ENCODE measurements at places on chromosomes 11 and 22.

DNA sequence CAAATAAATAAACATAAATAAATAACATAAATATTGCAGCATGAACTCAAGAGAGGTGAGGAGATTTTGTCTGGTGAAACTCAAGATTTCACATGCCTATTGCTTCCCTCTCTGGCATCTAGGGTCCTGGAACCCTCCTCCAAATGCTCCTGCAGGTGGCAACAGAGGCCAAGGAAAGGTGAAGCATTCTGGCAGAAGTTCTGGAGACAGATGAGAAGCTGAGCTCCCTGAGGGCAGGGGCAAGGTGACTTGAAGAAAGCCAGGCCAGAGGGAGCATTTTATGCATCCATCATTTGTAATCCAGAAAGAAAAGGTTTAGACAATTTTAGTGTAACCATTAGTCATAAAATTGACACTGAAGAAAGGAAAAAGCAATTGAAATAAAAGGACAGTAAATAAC, 64.9 kb downstream of the ENDOD1 start:
- DNase-seq, result peak; percentile 53

GRCh38 chr22:37913233-37913721, 7.2 kb downstream of the MICALL1 start:
- no peak for DNase-seq

DNA sequence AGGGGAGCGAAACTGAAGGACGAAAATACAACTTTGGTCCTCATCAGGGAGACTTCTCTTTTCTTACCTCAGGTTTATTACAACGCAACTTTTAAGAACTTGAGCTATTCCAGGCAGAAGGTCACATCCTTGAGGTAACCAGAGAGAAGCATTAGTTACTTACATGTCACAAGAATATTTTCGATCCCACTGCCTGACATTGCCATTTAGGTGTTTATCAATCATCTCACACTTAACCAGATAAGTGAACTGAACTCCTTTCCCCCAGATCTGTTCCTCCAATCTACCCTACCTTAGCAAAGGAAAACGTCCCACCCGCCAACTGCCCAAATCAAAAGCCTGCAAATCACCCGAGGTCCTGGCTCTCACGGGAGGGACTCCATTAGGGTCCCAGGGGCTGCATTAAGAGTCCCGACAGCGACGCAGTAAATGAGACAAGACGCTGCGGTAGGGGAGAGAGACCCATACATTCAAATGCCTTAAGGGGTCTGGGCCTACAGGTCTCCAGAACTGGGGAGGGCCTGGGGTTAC, 734 bp downstream of the ZNF280B start:
- no peak for DNase-seq

DNA sequence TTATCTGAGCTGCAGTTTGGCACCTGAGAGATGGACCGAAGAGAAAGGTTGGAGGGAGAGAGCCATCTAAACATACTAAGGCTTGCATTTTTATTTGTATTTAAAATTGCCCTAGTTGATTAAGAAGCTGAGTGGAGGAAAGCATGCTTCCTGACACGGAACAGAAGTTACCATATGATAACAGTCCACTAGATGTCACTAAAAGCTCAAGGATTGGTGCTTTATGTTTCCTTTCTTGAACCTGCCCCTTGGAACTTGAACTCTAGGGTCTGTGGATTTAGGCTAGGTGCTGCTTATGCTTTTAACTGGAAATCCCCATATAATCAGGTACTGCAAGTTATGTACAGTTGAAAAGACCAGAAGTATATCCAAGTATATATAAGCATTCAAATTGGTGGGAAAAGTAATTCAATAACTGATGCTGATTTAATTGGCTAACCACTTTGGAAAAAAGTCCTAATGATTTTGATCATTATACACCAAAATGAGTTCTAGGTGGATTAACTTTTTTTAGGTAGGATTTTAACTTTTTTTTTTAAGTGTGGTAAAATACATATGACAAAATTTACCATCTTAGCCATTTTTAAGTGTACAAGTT, 9.5 kb downstream of the RBMXL2 start:
- DNase-seq, result no peak

- DNase-seq, result peak; percentile 27
Observed at GRCh38 chr22:17121233-17122195, at the start of gene TMEM121B. Gene TMEM121B (minus strand): TSS chr22:17121360. CDS start chr22:17121127, 233 bp downstream.

DNA sequence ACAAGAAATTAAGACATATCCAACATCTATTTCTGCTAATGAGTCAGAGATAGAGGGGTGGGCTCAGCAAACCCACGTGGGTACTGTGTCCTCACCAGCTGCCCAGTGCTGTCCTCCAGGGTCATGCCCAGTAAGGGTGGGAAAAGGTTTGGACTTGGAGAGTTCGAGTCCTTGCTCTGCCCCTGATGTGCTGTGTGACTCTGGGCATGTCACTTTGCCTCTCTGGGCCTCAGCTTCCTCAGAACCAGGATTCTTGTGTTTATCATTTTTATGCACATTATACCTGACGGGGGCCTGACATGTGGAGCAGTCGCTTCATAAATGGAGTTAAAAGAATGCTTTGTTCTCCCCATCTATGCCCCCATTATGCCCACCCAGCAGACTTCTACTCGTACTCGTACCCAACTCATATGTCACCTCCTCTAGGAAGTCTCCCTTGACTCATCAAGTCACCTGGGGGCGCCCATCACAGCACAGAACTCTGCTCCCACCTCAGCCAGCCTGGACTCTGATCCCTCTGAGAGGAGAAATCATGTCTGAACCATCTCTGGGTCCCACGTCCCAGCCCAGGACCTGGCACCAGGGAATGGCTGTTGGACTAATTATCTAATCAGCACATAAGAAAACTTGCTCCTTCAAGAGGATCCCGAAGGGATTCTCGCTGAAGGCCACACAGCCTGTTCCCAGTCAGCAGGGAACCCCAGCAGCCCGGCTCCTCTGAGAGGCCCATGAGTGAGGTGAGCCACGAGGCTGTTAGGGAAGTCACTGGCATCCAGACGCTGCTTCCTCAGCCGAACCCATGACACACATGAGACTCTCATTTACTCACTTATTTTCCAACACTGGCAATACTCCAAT, 38.7 kb upstream of the TSKU start:
- no peak for DNase-seq

DNA sequence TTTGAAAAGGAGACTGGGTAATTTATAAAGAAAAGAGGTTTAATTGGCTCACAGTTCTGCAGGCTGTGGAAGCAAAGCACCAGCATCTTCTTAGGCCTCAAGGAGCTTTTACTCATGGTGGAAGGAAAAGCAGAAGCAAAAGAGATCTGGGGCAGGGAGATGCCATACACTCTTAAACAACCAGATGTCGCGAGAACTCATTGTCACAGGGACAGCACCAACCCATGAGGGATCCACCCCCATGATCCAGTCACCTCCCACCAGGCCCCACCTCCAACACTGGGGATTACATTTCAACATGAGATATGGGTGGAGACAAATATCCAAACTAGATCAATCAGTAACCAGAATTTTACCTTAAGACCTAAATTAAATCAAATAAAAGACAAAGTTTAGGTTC, 87.2 kb downstream of the C11orf91 start:
- DNase-seq, result no peak

DNA sequence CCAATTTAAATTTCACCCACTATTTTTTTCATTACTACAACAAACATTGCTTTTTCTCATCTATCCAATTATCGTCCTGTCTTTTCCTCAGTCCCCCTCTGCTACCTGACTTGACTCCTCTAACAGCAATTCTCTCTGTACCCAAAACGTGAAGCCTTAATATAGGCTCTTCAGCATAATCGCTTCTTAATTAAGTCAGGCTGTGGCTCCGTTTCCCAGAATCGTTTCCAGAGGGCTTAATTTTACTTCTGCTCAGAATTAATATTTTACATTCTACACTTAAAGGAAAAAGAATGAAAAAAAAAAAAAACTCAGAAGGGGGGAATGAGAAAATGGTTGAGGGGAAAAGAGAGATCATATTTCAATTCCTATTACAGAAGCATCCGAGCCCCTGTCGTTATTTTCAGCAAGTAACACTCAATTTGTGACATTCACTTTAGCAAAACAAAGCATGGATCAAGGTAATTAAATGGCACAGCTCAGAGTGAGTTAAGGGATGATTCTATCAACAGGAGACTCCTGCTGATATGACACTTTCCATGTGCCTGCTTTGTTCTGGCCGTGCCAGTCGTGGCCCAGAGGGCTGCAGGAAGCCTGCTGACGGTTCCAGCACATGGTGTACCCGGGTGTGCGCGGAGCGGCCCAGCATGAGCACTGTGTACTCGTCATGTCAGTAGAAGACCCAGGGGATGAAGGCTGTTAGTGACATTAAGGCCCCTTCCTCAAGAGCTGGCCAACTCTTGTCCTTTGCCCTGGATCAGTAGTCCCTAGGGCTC, 272.5 kb downstream of the NTM start:
- no peak for DNase-seq

DNA sequence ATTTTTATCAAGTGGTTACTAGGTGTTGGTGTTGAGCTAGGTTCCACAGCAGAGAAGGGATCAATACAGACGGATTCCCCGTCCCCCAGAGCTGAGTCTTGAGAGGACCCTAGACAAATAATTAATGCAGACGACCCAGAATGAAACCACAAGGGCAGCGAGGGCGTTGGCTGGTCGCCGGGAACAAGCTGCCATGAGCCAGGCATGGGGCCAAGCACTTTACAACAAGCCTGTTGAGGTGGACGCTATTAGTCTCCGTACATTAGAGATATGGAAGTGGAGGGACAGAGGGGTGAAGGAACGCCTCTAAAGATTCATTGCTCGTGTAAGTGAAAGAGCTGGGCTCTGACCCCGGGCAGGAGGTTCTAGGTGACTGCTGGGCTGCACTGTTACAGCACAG, 77.1 kb upstream of the EIF3D start:
- DNase-seq, result no peak

- no peak for DNase-seq
Observed at GRCh38 chr11:126886636-126887035, 113.9 kb downstream of the KIRREL3 start.

DNA sequence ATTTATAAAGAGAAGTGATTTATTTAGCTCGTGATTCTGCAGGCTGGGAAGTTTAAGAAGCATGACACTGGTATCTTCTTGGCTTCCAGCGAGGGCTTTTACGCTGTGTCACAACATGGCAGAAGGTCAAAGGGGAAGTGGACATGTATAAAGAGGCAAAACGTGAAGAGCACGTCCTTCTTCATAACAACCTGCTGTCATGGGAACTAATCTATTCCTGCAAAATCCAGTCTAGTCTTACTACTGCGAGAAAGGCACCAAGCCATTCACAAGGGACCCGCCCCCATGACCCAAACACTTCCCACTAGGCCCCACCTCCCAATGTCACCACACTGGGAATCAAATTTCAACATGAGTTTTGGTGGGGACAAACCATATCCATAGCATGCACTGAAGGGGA, 58.3 kb downstream of the AMOTL1 start:
- no peak for DNase-seq

DNA sequence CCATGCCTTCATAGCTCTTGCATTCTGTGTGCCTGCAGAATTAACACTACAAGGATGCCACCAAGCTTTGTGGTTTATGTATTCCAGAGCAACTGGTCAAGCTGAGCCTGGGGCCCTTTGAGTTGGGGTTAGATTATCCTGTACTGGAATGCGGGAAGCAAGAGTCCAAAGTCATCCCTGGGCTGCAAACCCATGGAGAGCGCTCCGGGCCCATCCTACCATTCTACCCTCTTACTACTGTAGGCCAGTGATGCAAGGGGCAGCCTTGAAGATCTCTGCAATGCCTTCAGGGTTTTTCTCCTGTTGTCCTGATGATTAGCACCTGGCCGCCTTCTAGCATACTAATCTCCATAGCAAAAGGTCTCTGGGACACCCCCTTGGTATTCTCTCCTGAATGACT, 51.3 kb downstream of the TUG1 start:
- DNase-seq, result no peak

DNA sequence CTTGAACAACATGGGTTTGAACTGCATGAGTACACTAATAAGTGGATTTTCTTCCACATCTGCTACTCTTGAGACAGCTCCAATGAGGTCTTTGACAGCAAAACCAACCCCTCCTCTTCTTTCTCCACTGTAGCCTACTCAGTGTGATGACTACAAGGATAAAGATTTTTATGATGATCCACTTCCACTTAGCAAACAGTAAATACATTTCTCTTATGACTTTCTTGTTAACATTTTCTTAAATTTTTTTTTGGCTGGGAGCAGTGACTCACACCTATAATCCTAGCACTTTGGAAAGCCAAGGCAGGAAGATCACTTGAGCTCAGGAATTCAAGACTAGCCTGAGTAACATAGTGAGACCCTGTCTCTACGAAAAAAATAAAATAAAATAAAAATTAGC, 9.9 kb upstream of the EIF4G2 start:
- DNase-seq, result no peak

DNA sequence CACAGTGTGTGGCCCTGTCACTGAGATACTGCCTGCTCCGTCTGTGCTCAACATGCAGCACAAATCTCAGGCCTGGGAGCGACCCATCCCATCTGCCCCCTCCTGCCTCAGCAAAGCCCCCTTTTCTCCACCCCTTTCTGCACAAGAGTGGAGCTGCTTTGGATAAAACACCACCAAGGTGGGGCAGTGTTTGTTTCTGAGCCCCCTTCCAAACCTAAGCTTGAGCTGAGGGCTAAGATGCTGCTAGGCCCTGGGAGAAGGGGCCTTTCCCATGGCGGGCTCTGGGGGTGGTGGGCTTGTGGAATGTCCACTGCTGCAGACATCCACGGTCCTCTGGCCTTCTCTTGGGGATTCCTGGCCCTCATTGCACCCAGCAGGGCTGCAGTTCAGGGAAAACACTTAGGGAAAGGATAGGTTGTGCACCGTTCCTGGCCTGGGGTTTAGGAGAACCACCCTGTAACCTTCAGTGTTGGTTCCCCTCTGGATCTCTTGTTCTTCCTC, 594.1 kb downstream of the TBC1D22A start:
- DNase-seq, result no peak

DNA sequence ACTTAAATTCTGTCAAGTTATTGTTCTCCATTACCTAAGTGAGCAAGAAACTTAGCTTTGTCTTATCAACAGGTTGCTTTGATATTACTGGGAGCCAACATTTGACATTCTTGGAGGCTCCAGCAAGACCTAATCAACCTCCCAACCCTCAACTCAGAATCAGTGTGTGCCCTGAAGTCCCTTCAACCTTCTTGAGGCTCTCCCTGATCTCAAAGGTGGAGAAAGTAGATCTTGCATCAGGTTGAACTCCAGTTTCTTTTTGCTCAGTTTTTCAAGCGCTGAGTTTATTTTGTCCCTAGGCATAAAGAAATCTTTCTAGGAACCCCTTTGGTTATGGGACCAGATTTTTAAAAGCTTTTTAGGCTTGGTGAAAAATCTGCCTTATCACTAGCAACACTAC, 1.4 kb downstream of the FAM111A start:
- DNase-seq, result no peak

- no peak for DNase-seq
Observed at GRCh38 chr11:25562417-25562816, 769.5 kb upstream of the ANO3 start.

DNA sequence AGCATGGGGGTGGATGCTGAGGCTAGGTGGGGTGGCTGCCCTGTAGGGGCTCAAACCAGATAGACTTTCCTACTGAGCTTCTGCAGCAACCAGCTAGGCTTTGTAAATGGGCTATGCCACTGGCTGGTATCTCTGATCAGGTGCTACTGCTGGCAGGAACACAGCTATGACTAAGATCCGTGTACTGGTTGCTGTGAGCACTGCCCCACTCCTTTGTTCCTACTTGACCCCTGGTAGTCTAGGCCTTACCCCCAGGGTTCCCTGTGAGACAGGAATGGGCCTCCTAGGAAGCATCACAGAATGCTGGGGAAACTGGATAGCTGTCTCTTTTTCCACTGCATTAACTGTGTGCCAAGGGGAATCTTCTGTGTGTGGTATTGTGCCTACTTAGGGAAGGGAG, 58.4 kb upstream of the GAB2 start:
- no peak for DNase-seq

- peak; percentile 41 for DNase-seq
Observed at GRCh38 chr11:128632141-128632791, 44.9 kb upstream of the ETS1 start.

Measured in activated naive CD8-positive, alpha-beta T cell treated with anti-CD3 and anti-CD28 coated beads for 36 hours (primary cell).